Cerebellum (tissue), 4 donors: ENCODE measurements at places on chromosomes 4 and X. TPM values are rescaled to one million over a fixed set of nuclear protein-coding genes. Genes with fewer than 3 reads are reported as not detected.

The HEPH gene
- total RNA-seq = 25.8 TPM

- DNase-seq = no peak
Observed at GRCh38 chr4:7960790-7961655, 21.4 kb upstream of the AFAP1 start.

DNA sequence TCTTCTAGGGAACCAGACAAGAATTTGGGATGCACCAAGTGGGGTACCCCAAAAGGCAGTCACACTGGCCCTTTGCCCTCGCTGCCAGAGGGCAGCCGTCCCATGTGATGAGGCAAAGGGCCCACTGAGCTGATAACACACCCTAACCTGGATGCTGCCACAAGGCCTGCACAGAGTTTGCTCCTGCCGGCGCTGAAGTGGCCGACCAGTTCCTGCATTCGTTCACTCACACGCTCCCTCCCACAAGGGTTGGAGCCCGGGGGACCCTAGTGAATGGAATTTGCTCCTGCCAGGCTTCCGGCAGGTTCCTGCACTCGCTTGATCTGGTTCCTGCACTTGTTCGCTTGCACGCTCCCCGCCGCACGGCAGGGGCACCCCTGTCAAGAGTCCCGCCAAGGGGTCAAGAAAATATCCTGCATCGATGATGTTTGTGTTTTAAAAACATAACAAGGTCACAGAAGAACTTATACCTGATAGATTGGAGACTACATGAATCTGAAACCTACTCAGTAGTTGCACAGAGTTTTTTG is 296.4 kb upstream of the VCX start:
- DNase-seq = no peak

DNA sequence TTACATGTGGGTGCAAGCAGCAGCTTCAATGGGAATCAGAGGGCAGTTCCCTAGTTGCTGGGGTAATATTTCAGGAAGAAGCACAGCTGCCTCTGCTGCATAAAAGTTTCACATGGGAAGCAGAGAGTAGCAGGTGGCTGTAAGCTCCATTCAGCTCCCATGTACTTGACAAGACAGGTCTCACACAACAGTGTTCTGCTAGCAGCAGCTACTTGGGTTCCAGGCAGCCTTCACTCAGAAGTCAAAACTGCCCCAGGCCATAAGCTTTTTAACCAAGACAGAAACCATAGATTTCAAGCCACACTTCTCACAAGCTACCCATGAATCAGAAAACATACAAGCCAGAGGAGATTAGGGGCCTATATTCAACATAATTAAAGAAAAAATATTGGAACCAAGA is 41.4 kb upstream of the SPIN2A start:
- no peak for DNase-seq

The GLA gene
- 15.7 TPM for total RNA-seq
